Osteoblast (primary cell): ENCODE measurements at places on chromosomes 7 and 10.
A peak's percentile ranks its signal among the peaks of the same experiment; 100 is the strongest.

GRCh38 chr7:105611856-105612775, 30.8 kb upstream of the EFCAB10 start:
- peak; percentile 83 for DNase-seq
- H3K4me1 ChIP-seq = peaks cover 6% of the 10 kb centered on the region
- H3K4me3 ChIP-seq = no peak overlapping the region
- no peak overlapping the region for H3K27ac ChIP-seq

DNA sequence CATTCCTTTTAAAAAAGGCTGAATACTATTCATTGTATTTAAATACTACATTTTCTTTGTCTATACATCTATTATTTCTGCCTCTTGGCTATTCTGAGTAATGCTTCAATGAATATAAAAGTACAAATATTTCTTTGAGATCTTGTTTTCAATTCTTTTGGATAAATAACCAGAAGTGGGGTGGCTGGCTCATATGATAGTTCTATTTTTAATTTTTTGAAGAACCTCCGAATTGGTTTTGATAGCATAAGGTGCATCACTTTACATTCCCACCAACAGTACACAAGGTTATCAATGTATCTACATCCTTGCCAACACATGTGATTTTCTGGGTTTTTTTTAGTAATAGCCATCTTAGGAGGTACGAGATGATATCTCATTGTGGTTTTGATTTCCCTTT, 72.5 kb downstream of the ZNF277 start:
- H3K4me1 ChIP-seq = no peaks in the 10 kb centered on the region
- DNase-seq = no peak

GRCh38 chr10:76911184-76911583, 726.4 kb downstream of the KCNMA1 start:
- no peak overlapping the region for H3K4me3 ChIP-seq
- peaks cover 2% of the 10 kb centered on the region for H3K36me3 ChIP-seq
- H3K4me1 ChIP-seq = no peaks in the 10 kb centered on the region
- no peak overlapping the region for H3K27ac ChIP-seq

DNA sequence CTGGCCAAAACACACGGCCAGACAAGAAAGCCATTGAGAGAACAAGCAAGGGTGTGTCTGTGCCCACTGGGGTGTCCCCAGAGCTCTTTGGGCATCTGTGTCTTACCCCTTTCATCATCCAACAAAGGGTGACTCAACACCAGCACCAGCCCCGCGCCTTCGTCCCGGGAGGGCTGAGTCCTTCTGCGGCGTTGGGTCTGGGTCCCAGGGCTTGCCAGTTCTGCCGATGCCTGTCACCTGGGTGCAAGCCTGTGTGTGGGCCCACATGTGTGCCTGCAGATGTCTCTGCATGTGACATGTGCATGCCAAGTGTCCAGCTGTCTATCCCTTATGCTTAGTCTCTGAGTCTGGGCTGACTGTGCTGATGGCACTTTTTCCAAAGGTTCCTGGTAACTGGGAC, 24.4 kb upstream of the ELN start:
- no peak overlapping the region for H3K4me3 ChIP-seq
- H3K27me3 ChIP-seq = no peaks in the 10 kb centered on the region
- H3K36me3 ChIP-seq = no peaks in the 10 kb centered on the region
- DNase-seq = no peak
- peaks cover 25% of the 10 kb centered on the region for H3K4me1 ChIP-seq
- peak overlapping the region; percentile 83 for H3K27ac ChIP-seq

DNA sequence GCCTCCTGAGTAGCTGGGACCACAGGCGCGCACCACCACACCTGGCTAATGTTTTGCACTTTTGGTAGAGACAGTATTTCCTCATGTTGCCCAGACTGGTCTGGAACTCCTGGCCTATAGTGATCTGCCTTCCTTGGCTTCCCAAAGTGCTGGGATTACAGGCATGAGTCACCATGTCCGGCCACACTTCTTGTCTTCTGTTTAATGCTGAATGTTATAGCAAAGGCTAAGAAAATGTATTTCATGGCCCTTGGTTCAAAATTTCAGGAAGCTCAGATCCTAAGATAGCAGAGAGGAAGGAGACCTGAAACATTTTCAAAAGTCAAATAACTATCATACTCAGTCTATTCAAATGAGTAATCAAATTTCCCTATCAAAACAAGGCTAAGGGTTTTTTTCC, 229.6 kb downstream of the BAMBI start:
- H3K27me3 ChIP-seq = no peaks in the 10 kb centered on the region
- no peak for DNase-seq
- peak overlapping the region; percentile 66 for H3K27ac ChIP-seq
- peaks cover 31% of the 10 kb centered on the region for H3K4me1 ChIP-seq
- no peaks in the 10 kb centered on the region for H3K36me3 ChIP-seq

DNA sequence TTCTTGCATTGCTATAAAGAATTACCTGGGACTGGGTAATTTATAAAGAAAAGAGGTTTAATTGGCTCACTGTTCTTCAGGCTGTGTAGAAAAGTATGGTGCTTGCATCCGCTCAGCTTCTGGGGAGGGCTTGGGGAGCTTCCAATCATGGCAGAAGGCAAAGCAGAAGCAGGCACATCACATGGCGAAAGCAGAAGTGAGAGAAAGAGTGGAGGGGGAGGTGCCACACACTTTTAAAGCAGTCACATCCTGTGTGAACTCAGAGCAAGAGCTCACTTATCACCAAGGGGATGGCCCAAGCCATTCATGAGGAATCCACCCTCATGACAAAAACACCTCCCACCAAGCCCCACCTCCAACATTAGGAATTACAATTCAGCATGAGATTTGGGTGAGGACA, 303.5 kb downstream of the OTUD1 start:
- no peaks in the 10 kb centered on the region for H3K27me3 ChIP-seq
- no peak for DNase-seq
- no peak overlapping the region for H3K27ac ChIP-seq
- no peak overlapping the region for H3K4me3 ChIP-seq
- no peaks in the 10 kb centered on the region for H3K36me3 ChIP-seq

- H3K36me3 ChIP-seq = peaks cover 9% of the 10 kb centered on the region
- H3K4me3 ChIP-seq = no peak overlapping the region
- no peak for DNase-seq
- no peaks in the 10 kb centered on the region for H3K4me1 ChIP-seq
- H3K27me3 ChIP-seq = no peaks in the 10 kb centered on the region
- H3K27ac ChIP-seq = no peak overlapping the region
Observed at GRCh38 chr7:92706563-92706962, 116.4 kb upstream of the FAM133B start.

DNA sequence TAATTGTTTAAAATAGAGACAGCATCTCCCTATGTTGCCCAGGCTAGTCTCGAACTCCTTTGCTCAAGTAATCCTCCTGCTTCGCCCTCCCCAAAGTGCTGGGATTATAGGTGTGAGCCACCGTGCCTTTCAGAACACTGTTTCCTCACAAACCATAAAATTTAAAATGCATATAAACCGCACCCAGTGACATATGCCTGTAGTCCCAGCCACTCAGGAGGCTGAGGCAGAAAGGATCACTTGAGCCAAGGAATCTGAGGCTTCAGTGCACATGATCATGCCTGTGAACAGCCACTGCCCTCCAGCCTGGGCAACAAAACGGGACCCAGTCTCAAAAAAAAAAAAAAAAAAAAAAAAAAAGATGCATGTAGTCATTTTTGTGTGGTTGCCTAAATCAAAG, 36.8 kb downstream of the ACBD5 start:
- H3K27ac ChIP-seq = no peak overlapping the region
- no peak overlapping the region for H3K4me3 ChIP-seq
- H3K36me3 ChIP-seq = peaks cover 33% of the 10 kb centered on the region
- DNase-seq = no peak
- no peaks in the 10 kb centered on the region for H3K4me1 ChIP-seq

DNA sequence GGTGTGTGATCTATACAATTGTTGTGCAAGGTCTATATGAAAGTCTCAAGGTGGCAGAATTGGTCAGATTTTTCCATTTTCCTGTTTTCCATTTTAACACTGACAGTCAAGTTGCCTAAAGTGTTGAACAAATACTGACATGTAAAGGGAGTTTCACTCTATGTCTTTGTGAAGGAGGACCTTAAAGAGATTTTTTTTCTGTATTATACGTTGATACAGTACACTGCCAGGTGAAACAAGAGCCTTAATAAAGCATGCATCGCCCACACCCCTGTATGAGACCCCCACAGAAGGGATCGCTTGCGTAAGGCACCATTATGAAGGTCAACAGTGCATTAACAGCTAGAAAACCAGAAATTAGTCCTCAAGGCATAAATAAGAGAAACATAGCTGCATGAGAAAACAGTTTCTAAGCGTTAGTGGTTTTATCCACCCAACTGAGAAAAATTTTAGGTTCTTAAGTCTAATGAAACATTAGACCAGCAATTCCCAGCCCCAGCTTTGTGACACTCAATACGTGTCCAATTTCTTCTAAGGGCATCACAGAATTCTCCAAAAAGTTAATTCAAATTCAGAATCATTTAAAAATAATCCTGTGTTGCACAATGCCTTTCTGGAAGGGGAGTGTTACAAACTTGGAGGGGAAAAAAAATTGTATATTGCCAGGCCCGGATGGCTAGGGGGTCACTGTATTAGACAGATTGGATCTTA, 6.9 kb downstream of the KLF6 start:
- H3K36me3 ChIP-seq = peaks cover 73% of the 10 kb centered on the region
- peak; percentile 15 for DNase-seq

- no peak overlapping the region for H3K4me3 ChIP-seq
- H3K27me3 ChIP-seq = no peaks in the 10 kb centered on the region
Observed at GRCh38 chr7:159004411-159004810, 140.3 kb downstream of the VIPR2 start.

DNA sequence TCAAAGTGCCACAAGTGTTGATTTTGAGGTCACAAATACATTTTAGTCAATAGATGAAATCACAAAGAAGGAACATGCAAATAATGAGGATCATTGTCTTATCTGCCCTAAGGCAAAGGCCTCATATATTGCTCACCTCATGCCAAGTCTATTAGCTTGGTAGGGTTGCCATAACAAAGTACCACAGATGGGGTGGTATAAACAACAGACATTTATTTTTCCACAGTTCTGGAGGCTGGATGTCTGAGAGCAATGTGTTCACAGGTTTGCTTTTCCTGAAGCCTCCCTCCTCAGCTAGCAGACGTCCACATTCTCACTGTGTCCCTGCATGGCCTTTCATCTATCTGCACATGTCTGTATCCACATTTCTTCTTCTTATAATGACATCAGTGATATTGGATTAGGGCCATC, 59.6 kb downstream of the RELN start:
- no peak for DNase-seq
- no peak overlapping the region for H3K4me3 ChIP-seq
- H3K27ac ChIP-seq = no peak overlapping the region
- H3K27me3 ChIP-seq = no peaks in the 10 kb centered on the region

GRCh38 chr7:29224726-29225125, 30.2 kb downstream of the CHN2 start:
- H3K36me3 ChIP-seq = no peaks in the 10 kb centered on the region
- H3K4me1 ChIP-seq = no peaks in the 10 kb centered on the region
- DNase-seq = no peak
- H3K4me3 ChIP-seq = no peak overlapping the region

- no peak overlapping the region for H3K27ac ChIP-seq
- DNase-seq = no peak
- peaks cover 7% of the 10 kb centered on the region for H3K4me1 ChIP-seq
- no peak overlapping the region for H3K4me3 ChIP-seq
- H3K36me3 ChIP-seq = no peaks in the 10 kb centered on the region
- H3K27me3 ChIP-seq = no peaks in the 10 kb centered on the region
Observed at GRCh38 chr7:86929293-86930109, 130.0 kb downstream of the ELAPOR2 start.

DNA sequence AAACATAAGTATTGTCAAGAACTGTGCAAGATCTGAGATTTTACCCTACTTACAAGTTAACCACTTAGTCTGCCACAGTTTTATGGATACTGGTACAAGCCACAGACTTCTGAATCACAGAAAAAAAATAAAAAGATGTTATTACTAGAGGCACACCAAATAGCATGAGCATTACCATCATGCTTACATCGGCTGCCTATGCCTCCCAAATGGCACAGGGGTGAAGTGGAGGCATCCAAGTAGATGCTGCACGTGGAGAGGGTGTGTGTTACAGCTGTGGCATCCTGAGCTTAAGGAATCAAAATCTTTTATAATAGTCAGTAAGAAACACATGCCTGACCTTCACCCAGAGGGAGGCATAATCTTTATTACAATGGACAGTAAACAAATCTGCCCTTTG, 207.8 kb downstream of the TFEC start:
- no peak overlapping the region for H3K27ac ChIP-seq
- H3K4me1 ChIP-seq = no peaks in the 10 kb centered on the region
- DNase-seq = no peak
- no peaks in the 10 kb centered on the region for H3K36me3 ChIP-seq
- H3K4me3 ChIP-seq = no peak overlapping the region
- no peaks in the 10 kb centered on the region for H3K27me3 ChIP-seq

DNA sequence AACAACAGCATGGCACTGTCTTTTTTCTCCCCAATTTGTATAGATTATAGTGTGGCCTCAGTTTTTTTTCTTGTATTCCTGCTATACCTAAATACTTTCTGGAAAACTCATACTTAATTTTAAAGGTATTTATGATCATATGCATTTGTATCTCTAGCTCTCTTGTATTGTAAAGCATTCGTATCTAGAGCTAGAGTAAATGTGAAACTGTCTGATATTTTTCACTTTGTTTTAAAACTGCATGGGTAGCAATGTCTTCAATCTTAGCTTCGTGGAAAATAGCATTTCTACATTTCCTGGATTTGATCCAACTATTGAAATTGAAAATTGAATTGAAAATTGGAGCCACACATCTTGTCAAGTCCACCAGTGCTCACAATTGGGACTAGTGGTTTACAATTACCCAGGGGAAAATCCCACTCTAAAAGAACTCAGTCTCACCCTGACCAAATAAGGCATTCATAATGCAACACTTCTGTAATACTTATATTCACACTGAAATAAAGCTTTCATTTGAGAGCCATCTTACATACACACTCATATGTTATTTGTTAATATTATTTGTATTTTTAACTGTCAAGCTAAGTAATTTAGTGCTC, 51.3 kb upstream of the KLF6 start:
- H3K4me1 ChIP-seq = peaks cover 12% of the 10 kb centered on the region
- no peaks in the 10 kb centered on the region for H3K27me3 ChIP-seq
- no peak for DNase-seq
- no peak overlapping the region for H3K27ac ChIP-seq
- H3K4me3 ChIP-seq = no peak overlapping the region

DNA sequence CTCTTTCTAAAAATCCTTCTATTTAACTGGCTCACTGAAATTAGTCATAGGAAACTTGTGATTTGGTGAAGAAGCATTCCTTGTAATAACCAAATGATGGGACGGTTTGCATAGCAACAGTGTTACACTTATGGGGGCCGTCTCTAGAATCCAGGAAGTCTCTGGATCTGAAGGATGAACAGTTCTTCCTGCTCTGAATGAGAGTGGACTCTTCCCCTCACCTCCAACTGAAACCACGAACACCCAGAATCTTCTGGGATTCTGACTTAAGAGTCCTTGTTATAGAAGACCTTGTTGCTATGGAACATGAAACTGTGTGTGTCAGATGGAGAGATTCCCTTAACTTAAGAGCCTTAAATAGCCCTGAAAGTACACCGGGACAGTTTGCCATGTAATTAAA, 23.2 kb downstream of the NOLC1 start:
- DNase-seq = peak; percentile 91
- H3K27ac ChIP-seq = peak overlapping the region; percentile 84
- peaks cover 7% of the 10 kb centered on the region for H3K4me1 ChIP-seq
- H3K4me3 ChIP-seq = peak overlapping the region; percentile 42
- H3K36me3 ChIP-seq = no peaks in the 10 kb centered on the region

GRCh38 chr7:135970682-135971365, 6.3 kb downstream of the MTPN start:
- H3K27ac ChIP-seq = no peak overlapping the region
- H3K4me3 ChIP-seq = no peak overlapping the region
- peaks cover 10% of the 10 kb centered on the region for H3K4me1 ChIP-seq
- DNase-seq = no peak

- H3K36me3 ChIP-seq = no peaks in the 10 kb centered on the region
- H3K4me1 ChIP-seq = peaks cover 5% of the 10 kb centered on the region
- no peak overlapping the region for H3K4me3 ChIP-seq
- H3K27ac ChIP-seq = no peak overlapping the region
- H3K27me3 ChIP-seq = no peaks in the 10 kb centered on the region
- peak; percentile 90 for DNase-seq
Observed at GRCh38 chr10:97731346-97732051, 5.4 kb upstream of the ZFYVE27 start.
